EL (cell line): ENCODE measurements at places on chromosomes 3 and 15.

GRCh38 chr15:88385078-88385700 is 82.0 kb downstream of the MRPL46 start:
- peak; percentile 74 for DNase-seq

DNA sequence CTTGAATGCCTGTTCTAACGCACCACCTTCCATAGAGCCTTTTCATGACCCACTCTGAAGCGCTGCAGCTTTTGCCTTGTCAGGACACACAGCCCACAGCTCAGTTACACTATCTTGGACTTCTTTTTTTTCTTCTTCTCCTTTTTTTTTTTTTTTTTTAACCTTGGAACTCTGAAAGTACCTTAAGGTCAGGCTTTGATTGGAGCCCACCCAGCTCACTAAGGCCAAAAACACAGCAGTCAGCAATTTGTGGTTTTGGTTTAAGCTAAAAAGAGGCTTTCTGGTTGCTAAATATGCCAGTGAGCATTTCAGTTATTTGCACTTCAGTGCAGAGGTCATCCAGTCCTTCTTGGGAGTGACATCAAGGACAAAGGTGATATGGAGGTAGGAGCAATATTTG is 1.7 kb downstream of the SLC25A20 start:
- DNase-seq = no peak

DNA sequence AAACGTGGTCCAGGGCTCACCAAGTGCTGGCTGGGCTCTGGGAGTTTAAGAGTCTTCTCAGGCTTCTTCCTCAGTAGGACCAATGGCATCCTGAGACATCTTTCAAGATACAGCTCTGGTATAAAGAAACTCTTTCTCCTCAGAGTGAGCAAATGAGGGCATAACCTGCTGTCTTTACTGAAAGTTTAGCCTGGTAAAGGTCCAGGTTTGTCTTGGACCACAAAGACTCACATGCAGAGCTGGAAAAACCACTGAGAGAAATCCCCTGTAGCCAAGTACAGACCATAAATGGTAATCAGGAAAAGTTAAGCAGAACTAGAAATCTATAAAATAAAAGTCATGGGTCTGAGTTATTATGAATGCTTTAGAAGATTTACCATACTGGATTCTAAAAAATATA is 23.1 kb downstream of the CD47 start:
- DNase-seq = no peak

DNA sequence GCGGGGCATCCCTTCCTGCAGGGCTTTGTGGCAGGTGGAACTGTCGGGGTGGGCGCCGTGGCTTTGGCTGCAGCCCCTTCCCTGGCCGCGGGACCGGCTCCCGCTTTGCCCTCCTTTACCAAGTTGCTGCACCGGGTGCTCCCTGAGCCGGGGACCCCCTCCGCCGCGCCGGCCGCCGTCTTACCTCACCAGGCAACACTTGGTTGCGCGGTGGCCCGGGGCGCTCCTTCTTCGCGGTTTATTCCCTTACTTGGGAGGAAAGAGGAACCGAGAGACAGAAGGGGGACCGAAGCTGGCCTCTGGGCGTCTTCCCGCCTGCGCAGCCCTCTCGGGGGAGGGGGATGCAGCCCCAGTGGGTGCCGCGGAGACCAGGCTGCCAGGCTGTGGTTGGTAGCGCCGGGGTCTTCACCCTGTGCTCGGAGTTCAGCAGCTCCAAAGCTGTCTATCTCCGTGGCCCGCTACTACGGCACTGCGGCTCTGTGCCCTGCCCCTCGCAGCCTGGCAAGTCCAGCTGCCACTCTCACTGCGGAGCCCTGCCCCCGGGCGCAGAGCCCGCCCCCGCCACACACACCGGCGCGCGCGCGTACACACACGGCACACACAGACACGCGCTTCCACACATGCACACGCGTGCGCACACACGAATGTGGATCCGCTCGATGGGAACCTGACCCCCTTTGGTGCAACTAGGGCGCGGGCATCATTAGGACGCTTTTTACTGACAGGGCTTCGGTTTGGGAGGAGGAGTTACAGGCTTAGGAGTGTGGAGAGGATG is at the start of gene DGKG:
DGKG (minus strand) TSS at position 473 of the 775 bp plus-strand sequence. CDS start 41,775 bp downstream, outside the sequence.
- DNase-seq = peak; percentile 25

DNA sequence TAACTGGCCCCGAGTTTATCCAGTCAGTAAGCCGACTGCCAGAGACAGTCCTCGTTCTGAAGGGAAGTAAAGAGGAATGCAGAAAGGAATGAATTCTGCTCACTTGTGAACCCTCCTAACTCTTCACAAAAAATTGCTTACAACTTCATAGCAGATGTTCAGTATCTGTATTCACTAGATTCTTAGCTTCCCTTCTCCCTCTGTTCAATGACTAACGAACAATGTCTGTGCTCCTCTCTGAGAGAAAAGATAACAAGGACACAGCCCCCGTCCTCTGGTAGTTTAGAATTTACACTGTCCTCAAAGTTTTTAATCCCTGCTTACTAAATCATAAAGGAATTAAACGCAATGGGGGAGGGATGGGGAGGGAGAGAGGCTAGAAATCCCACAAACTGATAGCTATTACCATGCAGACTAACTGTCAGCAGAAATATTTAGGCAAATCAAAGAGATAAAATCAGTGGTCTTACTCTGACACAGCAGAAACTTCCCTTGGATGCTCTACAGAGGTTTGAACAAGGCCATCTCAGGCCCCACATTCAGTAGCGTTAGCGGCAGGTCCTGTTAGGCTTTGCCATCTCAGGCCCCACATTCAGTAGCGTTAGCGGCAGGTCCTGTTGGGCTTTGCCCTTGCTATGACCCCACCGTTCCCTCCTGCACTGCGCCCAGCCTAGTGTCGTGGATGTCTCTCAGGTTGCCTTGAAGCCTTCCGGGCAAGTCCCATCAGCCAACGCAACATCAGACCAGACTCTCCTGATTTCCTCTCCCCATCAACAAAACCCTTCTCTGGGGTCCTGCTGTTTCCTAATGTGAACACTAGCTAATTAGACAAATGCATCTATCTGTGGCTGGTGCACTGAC is 23.4 kb downstream of the NRROS start:
- DNase-seq = no peak

DNA sequence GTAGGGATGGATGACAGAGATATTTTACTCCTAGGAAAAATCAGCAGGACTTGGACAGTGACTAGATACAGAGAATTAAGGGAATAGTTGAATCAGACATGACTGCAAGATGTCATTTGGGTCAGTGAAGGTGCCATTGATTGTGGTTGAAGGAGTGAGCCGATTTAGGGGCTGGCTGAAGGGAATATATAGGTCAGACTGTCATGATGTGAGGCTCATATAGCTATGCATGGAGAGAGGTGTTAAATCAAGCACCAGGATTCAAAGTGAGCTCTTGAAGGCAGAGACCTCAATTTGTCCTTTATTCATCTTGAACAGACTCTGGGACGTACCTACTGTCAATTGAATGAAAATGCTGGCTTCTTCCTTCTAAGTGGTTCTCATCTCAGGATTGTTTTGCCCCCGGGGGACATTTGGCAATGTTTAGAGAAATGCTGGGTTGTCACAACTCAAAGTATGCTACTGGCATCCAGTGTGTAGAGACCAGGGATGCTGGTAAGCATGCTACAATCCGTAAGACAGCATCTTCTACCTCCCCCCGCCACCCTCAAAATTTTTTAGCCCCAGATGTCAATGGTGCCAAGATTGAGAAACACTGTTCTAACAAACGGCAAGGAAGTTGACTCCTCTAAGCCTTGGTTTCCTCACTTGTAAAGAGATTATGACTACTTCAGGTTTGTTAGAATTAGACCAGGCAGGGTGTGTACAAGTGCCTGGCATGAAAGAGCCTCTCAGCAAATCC is 7.8 kb downstream of the ATP2C1 start:
- DNase-seq = peak; percentile 29

DNA sequence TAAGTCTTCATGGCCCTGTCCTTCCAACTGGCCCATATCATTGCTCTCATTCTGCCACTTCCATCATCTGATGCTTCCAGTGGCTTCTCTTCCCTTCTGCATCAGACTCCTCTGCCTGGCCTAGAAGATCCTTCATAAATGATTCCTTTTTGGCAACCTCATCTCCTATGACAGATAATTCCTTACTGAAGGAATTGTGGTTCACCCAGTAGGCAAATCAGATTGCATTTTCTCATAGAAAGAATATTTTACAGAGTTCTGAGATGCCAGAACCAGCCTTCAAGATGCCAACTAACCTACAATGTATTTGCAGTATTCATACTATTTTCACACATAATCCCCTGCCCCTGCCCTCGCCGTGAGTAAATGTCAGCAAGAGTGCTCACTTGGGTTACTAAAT is 423.0 kb upstream of the TGFBR2 start:
- no peak for DNase-seq

GRCh38 chr3:129530251-129530791 is 1.9 kb downstream of the RHO start:
- DNase-seq = peak; percentile 34

GRCh38 chr15:37758412-37758811 is 176.0 kb upstream of the TMCO5A start:
- no peak for DNase-seq

DNA sequence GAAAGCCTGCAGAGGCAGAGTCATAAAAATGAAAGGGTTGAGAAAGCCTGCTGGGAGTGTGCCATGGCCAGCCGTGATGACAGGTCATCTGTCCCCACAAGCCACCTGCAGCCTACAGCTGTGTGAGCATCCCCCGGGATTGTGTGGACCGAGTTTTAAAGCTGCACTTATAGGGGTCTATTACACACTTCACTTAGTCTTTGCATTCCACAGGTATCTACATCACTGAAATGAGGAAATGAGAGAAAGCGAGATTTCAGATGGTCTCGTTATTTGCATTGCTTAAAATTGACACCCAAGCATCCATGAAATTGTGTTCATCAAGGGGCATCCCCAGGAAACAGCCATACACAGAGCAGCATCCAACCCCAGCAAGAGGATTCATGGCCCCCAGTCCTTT is 137.6 kb upstream of the TRIM42 start:
- no peak for DNase-seq

- DNase-seq = peak; percentile 71
Measured at GRCh38 chr15:52677593-52678467, 1.4 kb downstream of the ATOSA start.

DNA sequence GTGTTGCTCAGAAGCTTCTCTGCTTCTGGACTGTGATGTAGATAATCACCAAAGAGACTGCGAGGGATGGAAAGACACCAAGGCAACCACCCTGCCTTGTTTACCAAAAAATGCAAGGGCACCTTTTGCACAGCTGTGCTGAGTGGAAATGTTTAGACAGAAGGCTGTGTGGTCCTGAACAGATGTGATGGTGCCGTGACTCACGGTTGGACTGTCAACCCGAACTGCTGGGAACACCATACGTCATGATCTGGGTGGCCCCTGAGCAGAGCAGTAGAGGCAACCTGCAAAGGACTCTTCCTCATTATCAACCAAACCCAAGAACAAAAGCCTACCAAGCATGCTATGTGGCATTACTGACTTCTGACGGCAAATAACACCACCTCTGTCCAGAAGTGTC is 61.3 kb upstream of the LPP start:
- DNase-seq = peak; percentile 13

DNA sequence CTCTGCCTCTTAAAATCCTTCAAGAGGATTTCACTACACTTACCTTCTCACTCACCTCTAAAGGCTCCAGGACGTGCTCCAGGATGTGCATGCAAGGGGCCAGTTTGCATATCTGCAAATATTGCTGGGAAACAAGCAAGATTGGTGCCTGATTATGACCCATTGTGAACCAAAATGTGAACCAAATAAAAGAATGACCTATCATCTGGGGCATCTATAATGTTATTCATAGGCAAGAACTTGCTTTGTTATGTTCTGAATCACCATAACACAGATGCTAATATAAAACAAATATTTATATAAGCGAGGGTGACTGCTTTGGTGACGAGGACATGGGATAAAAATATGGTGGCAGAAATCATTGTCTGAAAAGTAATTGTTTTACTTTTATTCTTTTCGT is 5.5 kb downstream of the IL12A start:
- peak; percentile 31 for DNase-seq

DNA sequence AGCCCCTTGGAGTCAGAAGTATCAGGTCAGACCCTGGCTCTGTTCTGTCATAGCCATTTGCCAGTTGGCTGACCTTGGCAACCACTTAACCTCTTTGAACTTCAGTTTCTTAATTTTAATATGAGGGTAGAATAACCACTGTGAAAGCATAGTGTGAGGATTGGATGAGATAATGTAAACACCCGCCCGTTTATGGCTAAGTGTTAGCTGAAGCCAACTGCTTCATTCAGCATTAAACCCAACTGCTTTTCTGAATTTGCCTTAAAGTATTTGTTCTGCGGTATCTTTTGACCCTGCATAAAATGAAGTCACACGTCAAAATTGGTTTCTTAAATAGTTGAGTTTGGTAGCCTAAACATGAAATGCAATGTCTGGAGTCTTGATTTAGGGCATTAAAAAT is 121.5 kb upstream of the ABHD17C start:
- no peak for DNase-seq

- no peak for DNase-seq
Measured at GRCh38 chr15:61159901-61160300, 69.2 kb downstream of the RORA start.

- peak; percentile 92 for DNase-seq
Measured at GRCh38 chr3:105513042-105513441, 146.3 kb downstream of the ALCAM start.

GRCh38 chr3:176767385-176767784 is 429.9 kb downstream of the TBL1XR1 start:
- peak; percentile 89 for DNase-seq

DNA sequence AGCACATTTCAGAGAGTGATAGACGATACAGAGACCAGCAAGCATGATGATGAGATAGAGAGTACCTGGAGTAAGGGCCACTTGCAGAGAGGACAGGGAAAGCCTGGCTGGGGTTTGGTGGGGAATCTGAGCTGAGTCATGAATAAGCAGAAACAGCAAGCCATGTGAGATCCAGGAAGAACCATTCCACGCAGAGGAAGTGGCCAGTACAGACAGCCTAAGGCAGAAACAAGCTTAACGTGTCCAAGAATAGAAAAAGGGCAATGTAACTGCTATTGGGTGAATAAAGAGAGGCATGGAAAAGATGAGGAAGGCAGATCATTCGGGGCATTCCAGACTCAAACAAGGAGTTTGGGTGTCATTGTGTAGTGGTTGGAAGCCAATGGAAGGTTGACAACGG is 816.3 kb upstream of the CFAP20DC start:
- peak; percentile 18 for DNase-seq

GRCh38 chr3:31444220-31445142 is 88.2 kb upstream of the STT3B start:
- no peak for DNase-seq
